ENCODE measurements at places on chromosomes 16 and 17.
A peak's percentile ranks its signal among the peaks of the same experiment; 100 is the strongest.

GRCh38 chr17:2366747-2367494 lies 29.6 kb downstream of the SGSM2 start:
- no peak for DNase-seq

GRCh38 chr17:38969281-38969680 lies 2.1 kb upstream of the FBXO47 start:
- no peak for DNase-seq

DNA sequence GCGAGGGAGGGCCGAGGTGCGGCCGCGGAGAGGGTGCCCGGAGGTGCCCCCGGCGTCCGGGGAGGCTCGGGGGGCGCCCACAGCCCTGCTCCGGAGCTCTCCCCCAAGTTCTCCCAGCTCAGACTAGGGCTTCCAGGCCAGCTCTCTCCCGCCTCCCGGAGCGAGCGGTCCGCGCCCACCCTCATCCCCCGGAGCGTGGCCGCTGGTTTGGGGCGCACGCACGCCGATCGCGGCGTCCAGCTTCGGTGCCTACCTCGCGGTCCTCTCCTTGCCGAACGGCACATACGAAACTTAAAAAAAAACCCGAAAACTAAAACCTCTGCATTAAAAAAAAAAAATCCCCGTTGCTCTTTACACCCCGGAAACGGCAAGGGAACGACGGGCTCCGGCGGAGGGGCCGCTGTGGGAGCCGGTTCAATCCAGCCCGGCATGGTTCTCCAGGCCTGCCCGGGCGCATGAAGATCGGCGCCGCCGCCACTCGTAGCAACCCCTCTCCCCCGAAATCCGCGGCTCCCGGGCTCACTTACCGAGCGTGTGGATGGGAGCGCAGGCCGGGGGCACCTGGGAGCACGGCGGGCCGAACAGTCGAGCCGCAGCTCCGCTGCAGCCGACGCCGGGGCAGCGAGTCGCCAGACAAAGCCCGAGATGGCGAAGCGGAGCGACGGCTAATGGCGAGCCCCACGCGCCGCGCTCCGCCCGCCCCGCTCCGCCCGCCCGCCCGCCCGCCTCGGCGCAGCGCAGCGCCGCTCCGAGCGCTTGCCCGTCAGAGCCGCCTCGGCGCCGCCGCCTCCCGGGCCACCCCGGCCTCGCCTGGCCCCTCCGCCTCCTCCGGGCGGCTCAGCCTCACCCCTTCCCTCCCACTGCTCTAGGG lies 973 bp upstream of the UBTF start:
- peak; percentile 1 for DNase-seq

GRCh38 chr17:77503293-77503655 lies 362.5 kb downstream of the SEC14L1 start:
- DNase-seq: no peak

DNA sequence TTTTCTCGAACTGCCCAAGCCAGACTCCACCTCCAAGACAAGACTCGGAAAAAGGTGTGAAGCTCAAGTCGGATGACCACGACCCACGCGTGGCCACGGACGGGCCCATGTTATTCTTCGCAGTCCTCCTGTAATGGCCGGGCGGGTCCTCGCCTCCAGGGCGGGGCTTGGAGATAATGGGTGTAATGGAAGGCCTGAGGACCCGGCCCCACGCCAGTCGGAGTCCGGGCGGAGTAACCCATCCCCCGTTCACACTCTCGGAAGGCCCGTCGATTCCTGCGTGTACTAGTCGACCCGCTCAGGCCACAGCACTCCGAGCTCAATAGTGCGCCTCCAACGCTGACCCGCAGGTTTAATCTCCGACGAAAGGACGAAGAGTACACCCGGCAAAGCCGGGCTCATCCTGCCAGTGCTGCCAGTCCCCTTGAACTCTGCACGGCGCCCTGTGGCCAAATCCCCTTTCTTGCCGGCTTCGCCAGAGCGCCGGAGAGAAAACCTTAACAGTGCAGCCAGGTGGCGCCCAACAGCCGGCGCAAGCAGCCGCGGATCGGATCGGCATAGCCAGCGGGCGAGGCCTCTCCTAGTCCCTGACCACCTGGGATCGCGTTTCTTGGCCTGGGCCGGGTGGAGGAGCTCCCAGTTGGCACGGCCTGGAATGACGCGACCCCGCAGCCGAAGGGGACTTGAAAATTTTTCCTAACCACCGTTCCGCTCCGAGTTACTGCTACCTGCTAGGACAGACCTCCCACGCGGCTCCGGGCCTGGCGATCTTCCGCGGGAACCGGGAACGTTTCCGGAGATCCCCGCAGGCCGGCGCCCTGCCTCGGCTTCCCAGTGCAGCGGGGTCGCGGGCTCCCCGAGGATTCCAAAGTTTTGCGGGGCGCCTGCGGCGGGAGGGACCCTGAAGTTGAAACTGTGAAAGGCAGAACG lies 762.0 kb downstream of the KCNJ18 start:
- DNase-seq: no peak

GRCh38 chr17:31459716-31460115 lies 68.2 kb downstream of the RAB11FIP4 start:
- no peak for DNase-seq

GRCh38 chr16:64751906-64752305 lies 370.0 kb downstream of the CDH11 start:
- DNase-seq: no peak

- DNase-seq: no peak
These were observed 3.1 kb downstream of the CEP131 start for GRCh38 chr17:81219476-81220180.

DNA sequence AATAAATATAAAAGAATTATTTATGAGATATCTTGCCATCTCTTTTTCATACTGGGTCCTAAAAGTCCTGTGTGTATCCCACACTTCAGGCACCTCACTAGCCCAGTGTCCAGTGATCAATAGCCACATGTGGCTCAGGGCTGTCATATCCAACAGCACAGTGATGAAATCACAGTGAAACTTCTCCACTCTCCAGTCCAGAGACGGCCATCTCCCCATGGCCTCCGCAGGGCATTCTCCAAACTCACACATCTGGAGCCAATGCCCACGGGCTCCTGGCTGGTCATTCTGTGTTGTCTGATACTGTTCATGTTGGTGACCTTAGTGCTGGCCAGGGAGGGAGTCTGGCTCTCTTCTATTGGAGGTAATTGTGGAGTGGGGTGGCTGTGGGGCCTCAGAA lies 125.2 kb upstream of the SDK2 start:
- no peak for DNase-seq

DNA sequence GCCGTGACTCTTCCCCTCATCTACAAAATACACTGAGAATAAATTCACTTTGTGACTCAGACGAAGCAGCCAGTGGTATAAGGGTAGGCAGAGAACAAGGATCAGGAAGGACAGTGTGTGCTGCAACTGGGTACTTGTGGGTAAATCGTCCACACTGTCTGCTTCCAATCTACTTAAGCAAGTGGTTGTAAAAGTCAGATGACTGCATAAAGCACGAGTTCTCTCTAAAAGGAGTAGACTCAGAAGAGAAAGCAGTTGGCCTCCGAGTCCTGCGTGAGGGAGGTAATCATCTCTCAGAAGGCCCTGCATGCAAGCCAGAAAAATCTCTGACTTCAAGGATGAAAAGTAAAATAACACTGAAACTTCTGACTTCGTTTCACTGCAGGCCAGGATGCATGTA lies 43.1 kb downstream of the ANKFY1 start:
- DNase-seq: no peak

All from MV-4-11 (cell line).